ENCODE measurements at places on chromosomes 5 and 9.

DNA sequence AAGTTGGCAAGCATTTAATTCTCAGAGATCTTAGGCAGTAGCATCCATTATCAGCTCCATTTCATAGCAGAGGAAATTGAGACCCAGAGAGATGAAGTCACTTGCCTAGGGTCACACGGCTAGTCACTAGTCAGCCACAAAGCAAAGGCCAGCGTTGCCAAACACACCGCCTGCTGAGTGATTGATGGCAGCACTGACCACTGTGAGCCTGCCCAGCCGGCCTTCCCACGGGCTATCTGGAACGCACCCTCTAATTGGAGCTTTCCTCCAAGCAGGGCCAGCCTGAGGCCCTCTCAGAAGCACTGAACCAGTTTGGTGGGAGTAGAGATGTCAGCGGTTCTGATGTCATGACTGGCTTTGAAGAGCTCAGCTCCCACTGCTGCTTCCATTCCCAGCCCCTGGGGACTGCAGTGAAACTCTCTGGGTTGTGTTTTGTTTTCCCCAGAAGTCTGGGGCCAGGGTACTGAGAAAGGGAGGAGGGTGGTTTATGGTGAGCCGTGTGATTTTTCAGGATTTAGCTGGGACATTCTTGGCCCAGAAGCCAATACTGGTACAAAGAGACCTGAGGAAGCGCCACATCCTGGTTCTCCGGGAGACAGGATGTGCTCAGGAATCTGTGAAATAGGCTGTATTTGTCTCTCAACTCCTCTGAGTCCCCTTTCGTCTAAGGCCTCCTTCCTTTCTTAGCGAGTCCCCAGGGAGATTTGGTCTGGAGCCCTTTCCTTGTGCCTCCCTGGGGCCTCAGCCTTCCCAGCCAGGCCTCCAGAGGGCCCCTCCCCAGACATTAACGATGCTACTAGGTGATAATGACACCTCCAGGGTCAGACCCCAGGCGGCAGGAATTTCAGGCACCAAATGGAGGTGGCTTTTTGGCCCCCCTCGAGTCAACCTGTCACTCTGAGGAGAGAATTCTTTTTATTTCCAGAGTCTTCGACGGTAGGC is 44.5 kb downstream of the SPRY4 start:
- DNase-seq, result no peak

DNA sequence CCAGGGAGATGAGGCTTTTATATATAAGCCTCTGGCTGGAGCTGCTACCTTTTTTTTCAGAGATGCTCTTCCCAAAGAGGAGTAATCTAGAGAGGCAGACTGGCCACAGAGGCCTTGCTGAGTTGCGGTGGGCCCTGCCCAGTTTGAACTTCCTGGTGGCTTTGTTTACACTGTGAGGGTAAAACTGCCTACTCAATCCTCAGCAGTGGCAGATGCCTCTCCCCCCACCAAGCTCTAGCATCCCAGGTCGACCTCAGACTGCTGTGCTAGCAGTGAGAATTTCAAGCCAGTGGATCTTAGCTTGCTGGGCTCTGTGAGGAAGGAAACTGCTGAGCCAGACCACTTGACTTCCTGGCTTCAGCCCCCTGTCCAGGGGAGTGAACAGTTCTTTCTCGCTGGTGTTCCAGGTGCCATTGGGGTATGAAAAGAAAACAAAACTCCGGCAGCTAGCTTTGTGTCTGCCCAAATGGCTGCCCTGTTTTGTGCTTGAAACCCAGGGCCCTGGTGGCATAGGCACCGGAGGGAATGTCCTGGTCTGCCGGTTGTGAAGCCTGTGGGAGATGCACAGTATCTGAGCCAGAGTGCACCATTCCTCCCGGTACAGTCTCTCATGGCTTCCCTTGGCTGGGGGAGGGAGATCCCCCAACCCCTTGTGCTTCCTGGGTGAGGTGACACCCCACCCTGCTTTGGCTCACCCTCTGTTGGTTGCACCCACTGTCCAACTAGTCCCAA is 219.5 kb upstream of the IZUMO3 start:
- no peak for DNase-seq

- no peak for DNase-seq
Observed at GRCh38 chr5:109830955-109831502, 141.3 kb downstream of the MAN2A1 start.

- DNase-seq, result no peak
Observed at GRCh38 chr5:132749506-132749905, 2.3 kb downstream of the CCNI2 start.

- no peak for DNase-seq
Observed at GRCh38 chr5:13990896-13991295, 46.4 kb upstream of the DNAH5 start.

- no peak for DNase-seq
Observed at GRCh38 chr5:102511666-102512065, 12.9 kb upstream of the SLCO6A1 start.

DNA sequence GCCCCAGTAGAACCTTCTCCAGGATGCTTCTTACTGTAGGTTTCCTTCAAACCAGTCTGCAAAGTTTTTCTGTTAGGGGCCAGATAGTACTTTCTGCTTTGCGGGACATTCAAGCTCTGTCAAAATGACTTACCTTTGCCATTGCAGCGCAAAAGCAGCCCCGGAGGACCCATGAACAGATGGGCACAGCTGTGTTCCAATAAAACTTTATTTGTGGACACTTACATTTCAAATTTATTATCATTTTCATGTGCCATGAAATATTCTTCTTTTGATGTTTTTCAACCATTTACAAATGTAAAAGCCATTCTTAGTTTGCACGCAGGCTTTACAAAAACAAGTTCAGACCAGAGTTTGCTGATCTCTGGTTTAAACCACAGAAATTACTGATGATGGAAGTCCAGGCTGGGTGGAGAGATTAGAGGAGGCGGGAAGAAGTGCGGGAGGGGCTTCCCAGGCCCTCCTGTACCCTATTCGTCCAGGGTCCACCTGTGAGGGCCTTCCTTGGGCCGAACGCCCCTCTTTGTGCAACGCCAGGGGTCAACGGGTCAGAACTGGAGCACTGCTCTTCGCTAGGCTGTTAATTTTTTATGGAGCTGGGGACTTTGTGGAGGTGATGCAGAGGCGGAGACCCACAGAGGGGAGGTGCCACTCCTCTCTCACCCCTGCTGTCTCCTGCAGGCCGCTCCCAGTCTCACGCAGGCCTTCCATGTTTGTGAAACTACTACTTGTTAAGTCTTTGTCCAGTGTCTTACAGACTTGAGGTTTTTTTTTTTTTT is 7.6 kb upstream of the ASS1 start:
- DNase-seq, result no peak

DNA sequence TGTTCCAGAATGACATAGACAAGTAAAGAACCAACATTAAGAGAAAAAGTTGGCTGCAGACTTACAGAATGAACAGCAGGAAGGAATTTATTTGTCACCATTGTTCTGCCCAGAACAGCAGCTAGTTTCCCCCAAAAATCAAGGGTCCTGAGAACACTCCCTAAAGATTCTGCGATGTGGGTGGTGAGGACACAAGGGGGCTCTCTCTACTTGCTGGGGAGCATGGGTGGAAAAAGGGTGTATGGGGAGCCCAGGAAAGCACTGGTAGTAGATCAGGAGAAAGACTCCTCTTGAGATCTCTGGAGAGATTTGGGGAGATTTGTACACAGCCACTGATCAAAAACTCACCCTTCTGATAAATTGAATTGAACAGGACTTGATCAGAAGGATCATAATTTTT is 316.5 kb downstream of the KCTD16 start:
- no peak for DNase-seq

DNA sequence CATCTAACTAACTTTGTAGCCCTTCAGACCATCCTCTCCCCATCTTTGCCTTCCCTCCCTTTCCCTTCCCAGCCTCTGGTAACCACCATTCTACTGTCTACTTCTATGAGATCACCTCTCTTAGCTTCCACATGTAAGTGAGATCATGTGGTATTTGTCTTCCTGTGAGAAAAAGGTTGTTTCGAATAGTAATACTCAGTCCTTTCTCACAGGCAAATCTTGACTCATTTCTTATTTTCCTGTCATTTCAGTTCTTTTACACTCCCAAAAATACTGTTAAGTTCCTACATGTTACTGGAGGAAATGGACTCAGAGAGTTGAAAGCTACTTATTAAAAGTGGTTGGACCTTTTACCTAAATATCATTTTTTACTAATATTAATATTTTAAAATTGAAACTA is 82.1 kb downstream of the SLF1 start:
- DNase-seq, result no peak
